ENCODE measurements at places on chromosomes 5 and 9.

- no peak for DNase-seq
These were observed 616.5 kb downstream of the PTPRD start for GRCh38 chr9:9996259-9996658.

- no peak for DNase-seq
These were observed 585.1 kb downstream of the TLE4 start for GRCh38 chr9:80156756-80157472.

DNA sequence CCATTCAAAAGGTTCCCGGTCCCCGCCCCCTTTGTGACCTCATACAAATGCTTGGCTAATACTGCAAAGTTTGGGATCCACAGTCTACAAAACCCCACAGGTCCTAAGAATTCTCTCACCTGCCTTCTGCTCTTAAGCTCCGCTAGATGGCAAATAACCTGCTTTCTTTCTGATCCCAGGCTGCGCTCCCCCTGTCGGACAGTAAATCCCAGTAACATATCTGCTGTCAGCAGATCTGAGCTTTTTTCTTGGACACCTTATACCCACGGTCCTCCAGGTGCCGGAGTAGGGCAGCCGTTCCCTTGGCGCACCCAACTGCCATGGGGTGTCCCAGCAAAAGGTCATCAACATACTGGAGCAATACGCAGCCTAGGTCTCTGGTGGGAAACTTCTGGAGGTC is 39.0 kb upstream of the PPP1R26 start:
- no peak for DNase-seq

DNA sequence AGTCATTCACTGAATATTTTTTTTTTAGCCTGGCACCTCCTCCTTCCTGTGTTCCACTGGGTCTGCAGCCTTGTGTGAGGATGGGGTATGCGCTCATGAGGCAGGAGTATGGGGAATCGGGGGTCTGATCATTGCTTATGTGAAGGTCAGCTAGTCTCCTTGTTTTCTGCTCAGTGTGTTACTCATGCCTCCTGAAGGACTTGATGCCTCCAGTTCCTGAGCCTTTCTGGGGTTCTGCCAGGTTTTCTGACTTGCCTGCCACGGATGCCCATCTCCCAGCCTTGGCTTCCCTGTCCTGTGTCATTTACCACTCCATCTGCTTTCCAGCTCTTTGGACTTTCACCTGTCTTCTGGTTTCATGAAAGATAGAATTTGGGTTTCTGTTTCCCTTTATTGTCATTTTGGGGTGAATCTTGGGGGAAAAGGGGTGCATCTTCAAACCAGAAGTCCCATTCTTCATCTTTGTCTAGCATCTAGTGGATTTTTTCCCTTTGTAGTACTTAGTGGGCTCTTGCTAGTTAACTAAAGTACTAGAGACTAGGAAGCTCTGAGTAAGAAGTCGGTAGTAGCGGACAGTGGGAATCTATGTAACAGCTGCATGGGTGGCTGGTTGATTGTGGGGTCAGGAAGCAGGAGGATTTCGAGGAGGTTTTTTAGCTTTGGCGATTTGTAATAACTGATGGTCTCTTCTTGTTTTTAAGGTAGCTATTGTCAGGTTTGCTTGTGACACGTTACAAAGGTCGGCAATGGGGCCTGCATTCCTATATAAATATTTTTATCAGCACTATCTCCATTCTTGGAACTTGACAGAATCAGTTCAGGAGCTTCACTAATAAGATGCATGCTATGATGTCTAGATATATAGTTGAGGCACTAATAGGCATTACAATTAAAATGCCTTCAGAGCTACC is 8.2 kb downstream of the OTULIN start:
- DNase-seq: no peak

GRCh38 chr9:123349033-123349432 is 7.0 kb upstream of the CRB2 start:
- no peak for DNase-seq

- DNase-seq: no peak
These were observed 22.6 kb downstream of the PTPN3 start for GRCh38 chr9:109475526-109475925.

GRCh38 chr5:13943676-13944075 is 812 bp downstream of the DNAH5 start:
- DNase-seq: no peak

DNA sequence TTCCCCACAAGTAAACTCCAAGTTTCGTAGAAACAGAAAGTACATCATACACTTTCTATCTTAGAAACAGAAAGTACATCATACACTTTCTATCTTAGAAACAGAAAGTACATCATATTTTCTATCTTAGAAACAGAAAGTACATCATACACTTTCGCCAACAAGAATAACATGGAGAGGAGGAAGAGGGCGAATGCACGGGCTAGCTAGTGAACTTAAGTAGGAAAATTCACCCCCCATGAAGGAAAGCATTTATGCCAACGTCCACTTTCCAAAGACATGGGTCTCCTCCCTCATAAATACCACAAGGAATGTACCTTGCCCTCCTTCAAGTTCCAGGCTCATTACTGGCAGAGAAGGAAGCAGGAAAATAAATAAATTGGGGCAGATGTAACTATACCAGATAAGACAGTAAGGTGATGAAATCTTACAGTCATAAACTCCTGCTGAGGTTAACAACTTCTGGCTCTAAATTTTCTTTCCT is 64.7 kb downstream of the FRMD3 start:
- DNase-seq: no peak

DNA sequence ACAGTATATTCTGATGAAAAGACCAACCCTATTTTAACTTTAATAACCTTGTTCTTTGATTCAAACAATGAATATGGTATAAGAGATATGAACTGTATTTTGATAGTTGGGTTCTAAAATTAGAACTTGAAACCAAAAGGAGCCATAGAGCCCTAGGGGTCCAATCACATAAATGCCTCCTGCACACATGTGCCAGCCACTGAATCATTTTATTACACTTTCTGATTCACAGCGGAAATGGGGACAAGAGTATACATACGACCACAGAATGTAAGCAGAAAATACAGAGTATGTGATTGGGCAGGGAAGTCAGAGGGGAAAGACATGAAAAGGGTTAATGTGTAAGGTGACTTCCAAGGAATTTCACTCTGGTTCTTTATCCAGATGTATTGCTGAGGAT is 1000.2 kb downstream of the NR2F1-AS1 start:
- no peak for DNase-seq

- DNase-seq: no peak
These were observed 31.1 kb downstream of the SLC24A2 start for GRCh38 chr9:19757745-19758144.

- no peak for DNase-seq
These were observed 68.9 kb downstream of the CSF2 start for GRCh38 chr5:132142459-132142858.

- DNase-seq: no peak
These were observed 135.5 kb downstream of the CCDC192 start for GRCh38 chr5:127838661-127839060.

DNA sequence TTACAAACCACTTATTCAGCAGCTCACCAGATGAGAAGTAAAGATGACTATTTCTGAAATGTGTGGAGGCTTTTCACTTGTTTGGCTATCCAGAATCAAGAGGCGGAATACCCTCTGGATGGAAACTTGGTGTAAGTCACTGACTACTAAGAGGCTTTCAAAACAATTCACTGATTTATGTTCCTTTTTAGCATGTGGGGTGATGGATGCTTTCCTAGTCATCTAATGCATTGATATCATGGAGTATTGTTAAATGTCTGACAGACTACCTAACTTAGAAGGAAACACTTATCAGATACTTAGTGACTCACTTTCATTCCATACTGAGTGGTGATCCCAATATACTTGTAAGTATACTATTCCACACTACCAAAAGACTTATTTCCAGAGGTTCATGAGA is 141.4 kb downstream of the PLK2 start:
- no peak for DNase-seq

GRCh38 chr5:118224546-118224945 is 763.8 kb downstream of the DTWD2 start:
- DNase-seq: no peak

- DNase-seq: no peak
These were observed 412.5 kb downstream of the CCDC171 start for GRCh38 chr9:15965246-15965745.

- DNase-seq: no peak
These were observed 17.9 kb downstream of the ZSWIM6 start for GRCh38 chr5:61349935-61350334.

GRCh38 chr5:169195601-169196000 is 105.3 kb downstream of the SLIT3 start:
- no peak for DNase-seq

- no peak for DNase-seq
These were observed 464.7 kb downstream of the ZSWIM6 start for GRCh38 chr5:61796773-61797172.

- DNase-seq: no peak
These were observed 47.3 kb downstream of the LIFR start for GRCh38 chr5:38509185-38509584.
